Activated T-cell treated with anti-CD3 and anti-CD28 coated beads for 24 hours (primary cell): ENCODE measurements at places on chromosomes 4 and X.

GRCh38 chrX:24014388-24015018 is 12.5 kb downstream of the KLHL15 start:
- peak; percentile 30 for DNase-seq

- DNase-seq = no peak
Observed at GRCh38 chr4:764405-765169, 59.0 kb downstream of the PCGF3 start.

DNA sequence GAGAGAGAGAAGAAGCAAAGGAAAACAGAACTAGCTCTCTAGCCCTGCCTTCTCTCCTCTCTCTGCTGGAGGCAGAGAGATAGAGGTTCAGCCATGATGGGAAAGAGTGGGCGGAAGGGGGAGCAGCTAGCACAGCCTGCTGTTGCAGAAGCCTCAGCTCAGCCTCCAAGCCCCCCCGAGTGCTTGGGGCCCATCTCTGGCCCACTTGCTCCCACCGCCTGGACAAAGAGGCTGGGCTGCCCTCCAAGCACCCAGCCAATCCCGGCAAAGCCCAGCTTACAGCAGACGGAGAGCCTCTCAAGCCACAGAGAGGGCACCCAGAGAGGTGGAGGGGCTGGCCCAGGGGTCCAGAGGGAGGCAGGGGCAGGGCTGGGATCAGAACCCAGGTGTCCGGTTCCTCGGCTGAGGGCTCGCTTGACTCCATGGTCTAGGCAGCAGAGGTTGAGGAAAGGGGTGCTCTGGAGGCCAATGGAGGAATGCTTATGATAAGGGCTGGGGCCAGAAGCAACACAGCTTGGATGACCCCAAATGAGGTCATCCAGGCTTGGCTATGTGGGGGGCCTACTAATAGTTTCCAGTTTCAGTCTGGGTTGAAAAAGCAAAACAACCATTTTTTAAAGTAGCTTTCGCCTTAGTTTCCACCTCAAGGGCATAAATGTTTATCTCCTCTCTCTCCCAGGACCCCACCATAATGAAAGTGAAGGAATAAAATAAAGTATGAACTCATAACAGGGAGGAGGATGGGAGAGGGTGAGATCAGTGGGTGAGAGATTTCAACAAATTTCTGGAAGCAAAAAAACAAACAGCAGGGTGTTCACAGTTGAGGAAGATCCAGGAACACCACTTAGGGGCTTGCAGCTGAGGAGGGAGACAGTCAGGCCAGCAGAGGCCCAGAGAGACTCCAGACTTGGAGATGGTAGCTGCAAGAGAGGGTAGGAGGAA is 24.9 kb upstream of the IQSEC2 start:
- no peak for DNase-seq

DNA sequence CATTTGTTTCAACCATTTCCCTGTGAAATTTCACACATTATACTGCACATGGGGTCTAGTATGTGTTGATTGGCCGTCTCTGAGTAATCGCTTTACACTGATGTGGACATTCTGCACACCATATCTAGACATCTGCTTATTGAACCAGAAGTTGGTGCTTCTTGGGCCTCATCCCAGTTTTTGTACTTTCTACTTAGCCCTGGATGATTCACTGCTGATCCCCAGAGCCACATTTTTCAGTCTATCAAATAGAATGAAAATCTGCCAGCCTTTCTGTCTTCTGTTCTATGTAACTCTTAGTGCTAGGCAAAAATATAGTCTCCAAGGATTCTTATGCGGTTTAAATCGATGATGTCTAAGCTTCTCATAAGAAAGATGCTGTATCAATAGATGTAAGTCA is 40.5 kb upstream of the RELL1 start:
- DNase-seq = no peak

DNA sequence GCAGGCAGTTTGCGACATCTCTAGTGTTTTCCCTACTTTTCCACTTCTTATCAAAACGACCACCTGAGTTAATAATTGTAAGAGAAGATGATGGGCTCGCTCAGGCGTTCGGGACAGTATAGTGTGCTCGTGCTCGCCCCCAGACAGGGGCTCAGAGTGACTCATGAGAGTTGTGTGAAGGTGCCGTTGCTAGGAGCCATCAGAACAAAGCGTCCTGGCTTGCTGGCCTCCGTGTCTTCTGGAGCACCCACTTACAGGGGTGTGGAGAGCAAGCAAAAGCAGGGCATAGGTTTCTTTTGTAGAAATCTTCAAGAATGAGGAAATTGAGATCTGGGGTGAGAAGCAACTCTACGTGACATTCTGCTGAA is 73.0 kb upstream of the ADGRG2 start:
- no peak for DNase-seq

- no peak for DNase-seq
Observed at GRCh38 chrX:17860811-17861488, at the start of gene RAI2. Gene RAI2 (minus strand): TSS chrX:17861298. CDS start chrX:17802010, 59,288 bp downstream.

GRCh38 chr4:22596409-22596808 is 80.5 kb upstream of the ADGRA3 start:
- DNase-seq = no peak

GRCh38 chr4:3712936-3713335 is 53.2 kb upstream of the ADRA2C start:
- no peak for DNase-seq
